Bone marrow (tissue), 2 donors: ENCODE measurements at places on chromosomes 3 and 15.

DNA sequence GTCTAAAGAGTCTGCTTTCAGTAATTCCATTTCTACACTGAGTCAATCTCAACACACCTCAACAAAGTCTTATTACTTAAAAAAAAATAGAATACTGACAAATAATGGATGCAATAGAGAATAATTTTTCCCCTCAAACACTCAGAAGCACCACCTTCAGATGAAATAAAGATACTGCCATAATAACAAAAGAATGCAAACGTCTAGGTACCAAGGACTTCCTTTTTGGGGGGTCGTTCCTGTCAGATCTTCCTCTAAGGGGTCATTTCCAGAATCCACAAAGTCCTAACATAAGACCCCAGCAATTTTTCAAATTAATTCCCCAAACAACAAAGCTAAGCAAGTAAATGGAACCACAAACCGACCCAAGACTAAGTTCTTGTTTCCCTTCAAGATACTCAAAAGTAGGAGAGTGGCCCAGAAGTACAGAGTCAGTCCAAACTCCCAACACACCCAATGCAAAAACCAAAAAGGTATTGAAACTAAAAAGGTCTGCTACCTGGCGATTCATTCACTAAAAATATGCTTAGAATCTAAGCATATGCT is 1.3 kb downstream of the RYK start:
- DNase-seq: peak; percentile 23

DNA sequence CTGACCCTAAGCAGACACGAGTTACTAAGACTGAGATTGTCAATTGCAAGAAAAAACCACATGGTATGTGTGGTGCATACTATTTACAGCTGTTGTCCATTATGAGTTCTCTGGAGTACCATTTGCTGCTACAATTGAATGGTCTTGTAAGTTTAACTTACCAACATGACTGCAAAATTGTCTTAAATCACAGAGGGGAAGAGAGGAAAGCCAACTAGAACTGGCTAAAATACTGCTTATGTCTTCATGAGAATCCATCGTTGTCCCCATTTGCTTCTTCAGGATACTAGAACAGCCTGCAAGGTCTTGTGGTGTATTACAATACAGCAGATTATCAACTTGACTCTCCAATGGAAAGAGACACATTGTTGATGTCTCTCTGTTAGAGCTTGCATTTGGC is 313.2 kb downstream of the AGBL1 start:
- no peak for DNase-seq

- peak; percentile 1 for DNase-seq
These were observed 636.2 kb downstream of the NAALADL2 start for GRCh38 chr3:175495331-175495730.

DNA sequence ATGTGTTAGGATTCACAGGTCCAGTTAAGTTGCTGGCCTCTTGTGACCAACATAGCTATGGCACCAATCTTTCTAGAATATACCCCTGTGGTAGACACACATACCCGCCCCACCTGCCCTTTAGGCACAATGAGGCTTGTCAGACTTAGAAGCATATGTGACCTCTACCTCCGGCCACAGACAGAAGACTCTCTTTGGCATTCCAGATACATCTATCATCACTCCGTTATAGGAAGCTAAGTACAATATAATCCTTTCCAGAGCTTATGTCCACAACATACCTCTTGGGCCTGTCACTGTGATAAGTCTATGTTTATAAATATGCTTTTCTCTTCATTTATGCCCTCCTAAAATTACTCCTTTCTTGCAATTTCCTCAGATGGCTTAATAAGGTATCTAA is 39.8 kb downstream of the CD47 start:
- DNase-seq: no peak

- no peak for DNase-seq
These were observed 184.8 kb upstream of the P2RY1 start for GRCh38 chr3:152650177-152650576.

GRCh38 chr3:63584681-63585080 is 67.8 kb upstream of the SNTN start:
- DNase-seq: no peak

DNA sequence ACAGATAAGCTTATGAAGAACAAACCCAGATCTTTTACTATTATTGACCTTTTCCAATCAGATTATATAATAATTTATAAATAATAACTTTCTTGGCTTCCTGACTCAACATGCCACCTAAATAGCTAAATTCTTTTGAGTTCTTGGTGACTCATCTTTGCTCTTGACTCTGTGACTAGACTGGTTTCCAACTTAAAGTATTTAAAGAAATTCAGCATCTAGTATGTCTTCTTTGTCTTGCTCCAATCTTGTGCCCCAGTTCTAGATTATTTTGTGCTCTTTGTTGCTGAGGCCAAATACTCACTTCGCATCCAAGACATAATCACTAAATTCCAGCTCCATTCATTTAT is 483.2 kb upstream of the TBL1XR1 start:
- DNase-seq: peak; percentile 18

DNA sequence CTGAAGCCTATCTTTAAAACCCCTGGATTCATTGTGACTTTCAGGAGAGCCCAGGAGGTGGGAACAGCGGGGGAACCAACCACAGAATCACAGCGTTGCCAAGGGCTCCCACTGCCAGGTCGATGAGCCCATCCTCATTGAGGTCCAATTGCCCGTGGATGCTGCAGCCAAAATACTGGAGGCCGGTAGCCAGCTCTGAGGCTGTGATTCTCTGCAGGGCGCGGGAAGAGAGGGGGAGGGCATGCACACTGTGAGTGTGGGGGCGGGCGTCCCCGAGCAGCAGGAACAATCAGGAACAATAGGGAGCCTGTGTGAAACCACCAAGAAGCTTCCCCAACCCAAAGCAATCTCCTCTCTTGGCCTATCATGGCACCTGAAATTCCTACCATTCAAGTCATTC is 53.4 kb downstream of the FEM1B start:
- DNase-seq: no peak

DNA sequence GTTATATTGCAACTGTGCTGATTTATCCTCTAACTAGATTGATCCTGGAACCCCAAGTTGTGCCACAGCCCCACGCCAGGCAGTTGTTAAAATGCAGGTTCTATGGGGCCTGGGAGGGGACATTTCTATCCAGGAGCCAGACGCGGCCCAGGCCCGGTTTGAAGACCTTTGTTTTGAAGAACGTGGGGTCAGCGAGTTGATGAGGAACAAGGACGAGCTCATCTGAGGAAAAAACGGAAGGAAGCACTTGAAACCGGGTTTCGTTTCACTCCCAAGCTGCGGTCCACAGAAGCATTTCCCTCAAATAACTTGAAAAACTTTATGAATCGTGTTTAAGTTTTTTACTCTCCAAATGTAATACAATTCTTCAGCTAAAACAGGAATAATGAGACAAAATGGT is 76.4 kb downstream of the CHSY1 start:
- DNase-seq: peak; percentile 15

- DNase-seq: no peak
These were observed 221.5 kb upstream of the BHLHE40 start for GRCh38 chr3:4757575-4758248.

DNA sequence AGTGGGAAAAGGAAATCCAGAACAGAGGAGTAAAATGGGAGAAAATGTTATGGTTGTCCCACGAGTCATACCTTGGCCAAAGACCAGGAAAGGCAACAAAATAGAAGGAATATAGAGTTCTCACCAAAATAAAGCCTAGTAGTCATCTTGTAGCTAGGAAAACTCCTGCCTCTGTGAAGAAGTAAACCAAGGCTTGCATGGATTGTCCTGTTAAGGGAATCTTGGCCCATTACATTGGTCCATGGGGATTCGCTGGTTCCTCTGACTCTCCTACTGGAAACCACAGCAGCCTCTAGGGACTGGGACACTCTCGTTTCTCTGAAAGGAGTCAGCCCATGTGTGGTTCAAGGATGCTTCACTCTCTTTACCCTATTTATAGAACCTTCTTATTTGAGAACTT is 62.9 kb upstream of the FNDC3B start:
- DNase-seq: no peak

- no peak for DNase-seq
These were observed 395.9 kb upstream of the ZNF717 start for GRCh38 chr3:76181213-76181612.

GRCh38 chr15:99651023-99651807 is 82.0 kb downstream of the LYSMD4 start:
- no peak for DNase-seq

GRCh38 chr3:189685291-189685690 is 54.1 kb downstream of the TP63 start:
- DNase-seq: no peak

- DNase-seq: no peak
These were observed 9.9 kb upstream of the RPL29 start for GRCh38 chr3:52005571-52005986.

DNA sequence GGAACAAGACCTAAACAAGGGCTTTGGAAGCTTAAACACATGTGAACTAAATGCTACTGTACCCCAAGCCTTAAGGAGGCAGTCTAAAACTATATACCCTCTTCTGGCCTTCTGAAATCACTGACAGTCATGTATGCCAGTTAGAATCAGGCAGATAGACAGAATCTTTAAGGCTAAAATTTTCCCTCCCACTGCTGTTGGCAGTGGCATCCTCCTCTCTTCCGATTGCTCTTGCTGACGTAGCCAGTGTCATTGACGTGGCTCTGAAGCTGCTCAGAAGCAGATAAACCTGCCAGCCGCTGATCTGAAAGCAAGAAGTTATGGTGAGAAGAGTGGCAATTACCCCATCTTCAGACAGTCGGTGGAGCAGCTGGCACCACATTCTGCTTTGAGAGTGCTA is 3.3 kb downstream of the RYR3 start:
- no peak for DNase-seq

DNA sequence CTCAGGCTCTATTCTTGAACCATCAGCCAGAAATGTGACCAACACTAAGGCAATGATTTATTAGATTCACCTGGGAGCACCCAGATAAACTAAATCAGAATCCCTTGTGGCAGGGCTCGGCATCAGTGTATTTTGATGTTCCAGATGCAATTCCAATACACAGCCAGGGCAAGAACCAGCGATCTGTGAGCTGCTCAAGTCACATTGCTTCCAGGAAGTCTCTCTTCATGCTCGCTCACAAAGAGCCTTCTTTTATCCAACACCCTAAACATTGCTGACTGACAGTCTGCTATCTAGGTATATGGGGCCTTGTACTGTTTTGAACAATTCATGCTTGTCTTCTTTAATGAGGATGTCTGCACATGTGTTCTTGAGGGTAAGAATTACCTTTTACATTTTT is 40.9 kb upstream of the GOLGA8J start:
- no peak for DNase-seq

- no peak for DNase-seq
These were observed 23.1 kb downstream of the TFG start for GRCh38 chr3:100732435-100732834.

- no peak for DNase-seq
These were observed 27.5 kb upstream of the ZNF148 start for GRCh38 chr3:125402639-125403038.

DNA sequence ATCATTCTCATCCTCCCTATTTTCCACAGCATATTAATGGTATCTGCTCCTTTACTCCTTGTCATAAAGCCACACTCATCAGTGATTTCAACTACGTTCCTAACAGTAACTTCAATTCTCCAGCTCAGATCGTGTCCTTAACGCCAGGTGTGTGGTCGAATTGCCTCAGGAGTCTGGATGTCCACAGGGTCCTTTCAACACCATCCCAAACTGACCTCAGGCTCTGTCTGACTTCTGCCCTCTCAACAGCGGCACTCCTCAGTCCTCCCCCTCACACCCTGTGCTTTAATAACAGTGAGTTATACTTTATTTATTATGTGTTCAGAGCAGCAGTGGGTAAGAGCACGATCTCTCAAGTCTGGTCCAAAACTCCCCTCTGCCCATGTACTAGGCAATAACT is 42.4 kb downstream of the ST3GAL6 start:
- DNase-seq: no peak

- no peak for DNase-seq
These were observed 102.7 kb downstream of the PTPRG start for GRCh38 chr3:61664105-61664482.

- DNase-seq: peak; percentile 42
These were observed 435 bp downstream of the RAB27A start for GRCh38 chr15:55289011-55289745.

DNA sequence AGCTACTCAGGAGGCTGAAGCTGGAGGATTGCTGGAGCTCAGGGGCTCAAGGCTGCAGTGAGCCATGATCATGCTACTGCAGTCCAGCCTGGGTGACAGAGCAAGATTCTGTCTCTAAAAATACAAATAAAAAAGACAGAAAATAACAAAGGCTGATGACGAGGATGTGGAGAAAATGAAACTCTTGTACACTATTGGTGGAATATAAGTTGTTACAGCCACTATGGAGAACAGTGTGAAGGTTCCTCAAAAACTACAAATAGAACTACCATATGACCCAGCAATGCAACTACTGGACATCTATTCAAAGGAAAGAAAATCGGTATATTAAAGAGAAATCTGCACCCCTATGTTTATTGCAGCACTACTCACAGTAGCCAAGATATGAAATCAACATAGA is 526.7 kb upstream of the NAALADL2 start:
- DNase-seq: no peak

DNA sequence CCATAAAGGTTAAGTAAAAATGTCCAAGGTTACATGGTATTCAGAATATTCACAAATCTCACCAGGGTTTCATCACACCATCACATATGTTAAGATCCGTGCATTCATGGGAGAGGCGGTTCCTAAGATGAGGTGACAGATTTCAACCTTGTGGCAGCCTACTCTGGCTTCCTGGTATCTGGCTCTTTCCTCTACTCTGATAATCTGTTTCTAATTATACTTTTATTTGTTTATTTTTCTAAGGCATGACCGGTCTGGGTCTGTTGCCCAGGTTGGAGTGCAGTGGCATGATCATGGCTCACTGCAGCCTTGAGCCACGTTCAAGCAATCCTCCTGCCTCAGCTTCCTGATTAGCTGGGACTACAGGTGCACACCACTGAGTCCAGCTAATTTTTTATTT is 34.4 kb downstream of the RAF1 start:
- no peak for DNase-seq

DNA sequence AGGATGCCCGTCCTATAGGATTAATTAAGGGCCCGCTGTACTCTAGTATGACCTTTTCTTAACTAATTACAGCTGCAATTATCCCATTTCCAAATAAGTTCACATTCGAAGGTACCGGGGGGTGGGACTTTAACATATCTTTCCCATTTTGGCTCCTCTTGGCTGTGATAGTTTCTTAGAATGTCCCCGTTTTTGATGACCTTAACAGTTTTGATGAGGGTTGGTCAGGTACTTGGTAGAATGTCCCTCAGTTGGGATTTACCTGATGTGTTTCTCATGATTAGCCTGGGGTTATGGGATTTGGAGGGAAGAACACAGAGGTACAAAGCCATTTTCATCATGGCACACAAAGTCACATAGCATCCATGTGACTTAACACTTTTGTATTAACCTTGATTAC is 18.2 kb downstream of the RTP1 start:
- DNase-seq: no peak
